ENCODE measurements at places on chromosomes 6 and 20.

DNA sequence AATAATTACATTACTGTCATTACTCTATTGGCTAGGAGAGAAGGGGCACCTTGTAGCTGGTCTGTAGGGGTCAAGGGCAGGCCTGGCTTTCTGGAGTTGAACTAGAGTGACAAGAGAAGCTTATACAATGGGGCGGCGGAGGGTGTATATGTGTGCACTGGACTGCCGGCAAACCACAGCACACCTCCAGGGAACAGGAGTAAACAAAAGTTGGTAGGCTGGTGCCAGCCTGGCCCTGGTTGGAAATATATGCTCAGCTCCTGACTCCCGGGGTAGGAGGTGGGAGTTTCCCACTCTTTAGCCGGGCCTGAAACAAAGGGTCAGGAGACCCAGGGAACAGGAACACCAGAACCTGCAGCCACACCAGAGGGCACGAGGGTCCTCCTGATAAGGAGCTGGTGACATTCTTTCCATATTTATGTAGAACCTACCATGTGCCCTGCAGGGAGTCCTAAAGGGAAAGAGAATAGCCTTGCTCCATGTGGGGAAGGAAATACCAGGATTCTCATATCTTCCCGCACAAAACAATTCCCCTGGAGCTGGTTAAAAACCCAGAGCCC lies 5.1 kb downstream of the C6orf132 start:
- no peak for DNase-seq

DNA sequence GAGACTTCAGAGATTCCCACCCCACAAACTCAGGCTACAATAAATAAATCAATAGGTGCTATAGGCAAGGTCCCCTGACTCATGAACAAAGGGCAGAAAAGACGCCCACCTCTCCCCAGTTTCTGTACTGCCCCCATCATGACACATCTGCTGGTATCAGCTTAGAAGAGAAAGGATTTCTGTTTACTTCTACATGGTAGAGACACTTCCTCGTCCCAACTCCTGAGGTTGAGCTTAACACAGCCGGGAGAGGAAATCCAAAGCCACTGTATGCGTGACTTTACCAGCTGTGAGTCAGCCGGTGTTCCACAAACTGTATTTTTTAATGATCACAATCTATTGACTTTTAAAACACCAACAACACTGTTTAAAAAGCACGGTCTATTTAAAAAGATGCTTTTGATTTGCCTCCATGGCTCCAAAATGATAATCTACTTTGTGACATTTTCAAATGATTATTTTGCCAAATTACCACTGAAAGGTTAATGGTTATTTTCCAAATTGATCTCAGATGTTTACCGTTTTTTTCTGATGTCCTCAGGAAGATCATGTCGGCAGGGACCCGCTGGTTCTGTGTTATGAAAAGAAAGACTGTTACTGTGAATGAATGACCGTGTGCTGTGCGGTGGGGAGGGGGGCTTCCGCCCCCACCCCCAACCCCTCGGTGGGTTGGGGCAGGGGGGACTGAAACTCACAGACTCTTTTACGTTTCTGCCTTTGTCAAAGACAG lies 72.5 kb downstream of the ATP9A start:
- no peak for DNase-seq

DNA sequence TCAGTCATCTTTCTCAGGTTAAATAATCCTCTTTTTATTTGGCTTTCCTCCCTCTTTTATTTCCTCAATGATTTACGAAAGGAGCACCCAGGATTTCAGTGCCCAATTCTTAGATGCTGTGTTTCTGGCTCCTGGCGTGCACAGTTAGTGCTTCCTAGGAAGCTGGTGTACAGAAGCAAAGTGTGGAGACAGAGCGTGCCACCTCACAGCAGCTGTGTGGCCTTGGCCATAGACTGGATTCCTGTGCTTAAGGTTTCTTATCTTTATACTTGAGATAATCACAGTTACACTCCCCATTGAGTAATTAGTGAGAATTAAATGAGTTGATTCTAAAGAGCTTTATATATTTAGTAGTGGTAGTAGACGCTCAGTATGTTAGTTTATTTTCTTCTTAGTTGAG lies 39.7 kb upstream of the GJA1 start:
- DNase-seq, result no peak

DNA sequence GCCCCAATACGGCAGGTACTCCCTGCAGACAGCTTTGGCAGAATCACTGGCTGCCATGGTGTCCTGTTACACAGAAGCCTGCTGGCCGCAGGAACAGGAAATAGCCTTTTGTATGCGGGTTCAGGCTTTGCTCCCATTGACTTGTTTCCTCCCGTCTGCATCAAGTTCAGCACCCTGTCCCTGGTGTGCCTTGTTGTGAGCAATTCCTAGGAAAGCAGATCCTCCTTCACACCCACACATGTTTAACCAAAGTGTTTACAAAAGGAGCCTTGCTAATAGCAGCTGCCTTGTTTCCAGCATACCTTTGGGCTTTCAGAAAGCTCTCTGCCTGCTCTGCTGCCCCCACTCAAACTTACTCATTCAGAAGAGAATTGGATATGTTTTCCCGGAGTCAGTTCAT lies 127.2 kb upstream of the SUPT3H start:
- no peak for DNase-seq

GRCh38 chr6:128521282-128521632 lies 858 bp upstream of the PTPRK start:
- DNase-seq, result no peak

Data from osteocyte (in vitro differentiated cells).